Fibroblast of lung (primary cell): ENCODE measurements at places on chromosomes 16 and 17.

- DNase-seq, result no peak
Observed at GRCh38 chr16:85631802-85632393, 18.8 kb downstream of the GSE1 start.

DNA sequence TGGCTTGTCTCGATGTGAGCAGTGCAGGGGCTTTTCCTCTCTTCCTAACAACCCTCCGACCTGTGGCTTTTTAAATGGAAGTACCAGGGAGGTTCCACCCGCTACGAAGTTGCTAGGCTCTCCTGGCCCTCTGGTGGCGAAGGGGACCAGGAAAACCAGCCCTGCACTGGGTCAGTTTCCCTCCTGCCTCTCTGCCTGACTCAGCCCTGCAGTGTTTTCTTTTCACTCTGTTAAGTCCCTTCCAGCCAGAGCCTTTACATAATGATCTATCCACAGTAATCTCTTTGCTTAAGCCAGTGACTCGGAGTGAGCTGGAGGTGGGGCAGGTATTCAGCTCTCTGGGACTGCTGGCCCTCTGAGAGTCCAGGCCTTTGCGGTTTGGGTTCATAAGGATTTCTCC is 331.3 kb upstream of the EEF2KMT start:
- DNase-seq, result no peak

DNA sequence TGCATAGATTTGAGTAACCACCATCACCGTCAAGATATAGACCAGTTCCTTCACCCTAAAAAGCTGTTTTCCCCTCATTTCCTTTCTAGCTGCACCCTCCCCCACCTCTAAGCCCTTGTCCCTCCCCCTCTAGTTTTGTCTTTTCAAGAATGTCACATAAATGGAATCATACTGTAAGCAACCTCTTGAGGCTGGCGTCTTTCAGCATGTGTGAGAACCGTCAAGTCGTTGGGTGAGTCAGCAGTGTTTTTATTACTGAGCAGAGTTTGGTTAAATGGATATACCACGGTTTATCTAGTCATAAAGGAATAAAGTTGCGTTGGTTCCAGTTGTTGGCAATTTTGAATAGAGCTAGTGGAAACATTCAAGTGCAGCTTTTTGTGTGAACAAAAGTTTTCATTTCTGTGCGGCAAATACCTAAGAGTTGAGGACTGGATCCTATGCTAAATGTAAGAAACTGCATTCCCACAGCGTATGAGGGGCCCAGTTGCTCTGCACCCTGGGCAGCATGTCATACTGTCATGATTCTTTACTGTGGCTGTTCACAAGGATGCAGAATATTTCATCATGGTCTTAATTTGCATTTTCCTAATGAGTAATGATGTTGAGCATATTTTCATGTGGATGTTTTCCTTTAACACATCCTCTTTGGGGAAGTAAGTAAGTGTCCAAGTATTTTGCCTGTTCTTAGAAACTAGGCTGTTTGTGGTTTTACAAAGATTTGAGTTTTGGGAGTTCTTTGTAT is 264.3 kb downstream of the CPPED1 start:
- DNase-seq, result peak; percentile 77

DNA sequence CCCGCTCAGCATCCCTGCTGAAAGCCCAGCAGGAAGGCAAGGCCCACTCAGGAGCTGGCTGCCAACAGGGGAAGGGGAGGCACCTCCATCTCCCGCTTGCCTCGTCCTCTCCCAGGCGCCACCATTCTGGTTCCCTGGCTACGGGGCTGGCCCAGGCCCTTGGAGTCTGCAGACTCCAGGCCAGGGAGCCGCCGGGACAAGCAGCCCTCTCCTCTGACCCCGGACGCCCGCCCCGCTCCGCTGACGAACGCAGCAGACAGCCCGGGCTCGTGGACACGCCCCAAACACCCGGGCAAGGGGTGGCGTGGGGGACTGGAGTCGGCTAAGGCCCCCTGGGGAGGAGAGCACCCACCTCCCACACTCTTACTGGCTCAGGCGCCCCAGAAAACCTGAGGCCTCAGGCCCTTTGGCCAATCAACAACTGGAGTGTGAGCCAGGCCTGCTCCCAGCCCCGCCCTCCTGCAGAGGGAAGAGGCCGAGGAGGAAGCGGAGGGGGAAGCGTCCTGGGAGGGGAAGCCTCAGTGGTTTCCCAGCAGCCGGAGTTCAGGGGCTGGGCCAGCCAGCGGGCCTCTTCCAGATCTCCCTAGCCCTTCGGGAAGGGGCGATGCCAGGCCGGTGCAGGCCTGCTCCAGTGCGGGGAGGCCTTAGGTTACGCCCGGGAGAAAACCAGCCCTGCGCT is 4.2 kb downstream of the MNT start:
- DNase-seq, result peak; percentile 99

- no peak for DNase-seq
Observed at GRCh38 chr16:78290872-78291591, 191.6 kb downstream of the WWOX start.

- no peak for DNase-seq
Observed at GRCh38 chr17:36743130-36743529, 141.7 kb downstream of the MRM1 start.

DNA sequence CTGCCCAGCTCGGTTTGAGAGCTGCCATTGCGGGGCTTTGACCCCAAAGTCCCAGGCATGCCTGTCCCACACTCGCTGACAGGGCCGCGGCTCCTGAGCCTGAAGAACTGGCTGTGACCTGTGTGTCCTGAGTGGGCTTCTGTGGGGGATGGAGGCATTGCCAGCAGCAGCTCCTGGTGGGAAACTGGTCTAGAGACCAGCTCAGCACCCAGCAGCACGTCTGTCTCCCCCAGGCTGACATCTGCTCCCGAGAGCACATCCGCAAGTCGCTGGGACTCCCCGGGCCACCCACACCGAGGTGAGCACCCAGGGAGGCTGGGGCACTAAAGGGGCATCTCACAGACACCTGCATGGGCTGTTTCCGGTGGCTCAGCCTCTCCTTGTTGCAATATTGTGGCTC is 13.4 kb downstream of the ENDOV start:
- DNase-seq, result no peak

DNA sequence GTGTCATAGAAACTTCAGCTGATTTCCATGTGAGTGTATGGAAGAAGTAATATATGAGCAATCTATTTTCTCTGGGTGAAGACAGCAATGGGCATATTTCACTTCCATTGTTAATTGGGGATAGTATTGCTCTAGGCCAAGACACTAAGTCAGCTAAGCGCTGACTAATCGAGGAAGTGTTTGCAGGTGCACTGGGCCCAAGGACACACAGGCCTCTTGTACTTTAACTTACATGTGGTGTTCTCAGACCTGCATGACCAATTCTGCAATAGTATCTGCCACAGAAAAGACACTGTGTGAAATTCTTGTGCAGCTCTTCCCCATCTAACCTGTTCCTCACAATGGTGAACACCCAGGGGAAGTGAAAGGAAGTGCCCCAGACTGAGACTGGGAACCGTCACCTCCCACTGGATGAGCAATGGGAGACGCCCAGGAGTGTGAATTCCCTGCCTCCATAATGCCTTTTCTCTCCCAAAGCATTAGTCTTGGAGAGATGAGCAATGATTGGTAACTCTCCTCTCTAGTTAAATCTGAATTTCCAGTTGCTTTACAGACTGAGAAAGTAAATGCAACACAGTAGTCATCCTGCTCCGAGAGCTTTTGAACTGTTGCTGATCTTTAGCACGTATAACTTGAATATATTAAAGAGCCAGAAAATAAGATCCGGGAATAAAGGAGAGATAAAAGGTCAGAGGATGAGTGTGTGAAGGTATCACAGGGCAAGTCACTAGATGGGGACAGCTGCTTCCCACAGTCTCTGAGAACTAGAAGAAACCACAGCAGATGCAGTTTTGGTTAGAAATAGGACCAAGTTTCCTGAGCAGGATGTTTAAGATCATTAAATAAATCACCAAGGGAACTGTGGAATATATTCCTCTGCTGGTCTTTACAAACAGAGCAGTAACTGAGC is 82.6 kb downstream of the CDK5R1 start:
- no peak for DNase-seq

GRCh38 chr17:33968350-33969044 is 286.6 kb upstream of the CCL2 start:
- DNase-seq, result peak; percentile 11
